IPS DF 19.7 (cell line): ENCODE measurements at places on chromosomes 5 and 9.

- DNase-seq: no peak
Observed at GRCh38 chr5:75886706-75887105, 169.5 kb upstream of the POC5 start.

GRCh38 chr5:133421394-133421793, 190.9 kb downstream of the FSTL4 start:
- no peak for DNase-seq

- no peak for DNase-seq
Observed at GRCh38 chr5:126931963-126932660, 98.2 kb downstream of the MARCHF3 start.

GRCh38 chr5:180590543-180591310, 572 bp downstream of the SCGB3A1 start:
- no peak for DNase-seq

DNA sequence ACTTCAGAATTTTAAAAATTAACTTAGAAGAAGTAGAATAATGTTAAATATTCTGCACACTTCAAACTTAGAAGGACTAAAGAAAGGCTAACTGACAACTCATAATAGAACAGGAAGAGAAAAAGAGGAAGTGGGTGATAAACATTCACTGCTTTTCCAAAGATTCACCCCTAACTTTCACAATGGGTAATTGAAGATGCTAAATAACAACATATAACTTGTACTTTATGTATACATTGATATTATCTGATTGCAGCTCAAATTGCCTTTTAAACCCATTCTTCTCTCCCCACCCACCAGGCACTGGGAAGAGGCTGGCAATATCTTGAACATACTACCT, 376.6 kb downstream of the EFNA5 start:
- DNase-seq: no peak

- DNase-seq: no peak
Observed at GRCh38 chr9:123116036-123116435, 82.6 kb downstream of the GPR21 start.

GRCh38 chr5:157236423-157236822, 29.5 kb upstream of the CYFIP2 start:
- no peak for DNase-seq

GRCh38 chr5:143208781-143209510, 194.5 kb downstream of the NR3C1 start:
- no peak for DNase-seq

DNA sequence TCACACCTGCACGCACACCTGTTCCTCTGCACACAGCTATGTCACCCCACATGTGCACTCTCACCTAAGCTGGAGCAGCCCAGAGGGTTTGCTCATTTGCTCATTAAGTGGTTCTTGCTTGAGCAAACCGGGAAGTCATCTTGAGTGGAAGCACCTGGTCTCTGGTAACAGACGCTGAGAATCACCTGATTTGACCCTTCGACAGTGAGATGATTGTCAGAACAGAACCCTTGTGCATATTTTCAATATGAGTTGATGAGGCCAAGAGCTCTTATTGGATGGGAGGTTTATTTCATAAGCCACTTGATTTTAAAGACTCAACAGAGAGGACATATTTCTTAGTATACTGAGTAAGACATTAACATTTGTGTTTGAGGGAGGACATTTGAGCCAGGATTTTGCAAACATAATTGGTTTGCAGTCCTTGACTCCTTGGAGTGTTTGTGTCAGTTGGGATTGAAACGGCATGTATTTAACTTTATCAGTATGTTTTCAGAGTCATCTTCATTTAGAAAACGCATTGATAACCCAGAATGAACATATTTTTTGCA, 22.1 kb upstream of the LPCAT1 start:
- DNase-seq: no peak

DNA sequence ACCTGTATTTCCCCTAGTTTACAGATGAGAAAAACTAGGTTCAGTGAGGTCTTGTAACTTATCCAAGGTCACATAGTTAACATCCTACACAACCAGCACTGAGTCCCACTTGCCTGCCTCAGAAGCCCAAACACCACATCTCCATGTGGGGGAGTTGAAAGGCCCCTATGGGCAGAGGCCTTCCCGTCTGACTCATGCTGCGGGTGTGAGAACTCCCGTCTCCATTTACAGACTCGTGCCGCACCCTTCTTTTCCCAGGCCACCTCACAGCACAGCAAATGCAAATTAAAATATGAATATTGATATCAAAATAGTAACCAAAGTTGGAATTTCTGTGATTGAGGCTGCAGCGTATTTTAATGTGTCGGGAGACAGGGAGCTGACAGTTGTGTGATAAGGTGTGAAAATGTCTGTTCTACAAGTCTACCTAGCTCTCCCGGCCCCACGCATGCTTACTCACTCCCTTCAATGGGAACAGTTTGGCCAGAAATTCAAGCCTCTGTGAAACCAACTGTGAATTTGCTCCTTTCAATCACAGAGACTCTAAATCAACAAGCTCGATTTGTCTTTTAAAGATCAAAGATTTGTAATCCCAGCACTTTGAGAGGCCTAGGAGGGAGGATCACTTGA, 90.1 kb downstream of the CRB2 start:
- no peak for DNase-seq
